Dermis lymphatic vessel endothelial cell (primary cell): ENCODE measurements at places on chromosomes 2 and 18. TPM values are rescaled to one million over a fixed set of nuclear protein-coding genes. Genes with fewer than 3 reads are reported as not detected.

CREG2 gene
- total RNA-seq: under 0.01 TPM in 1 of 2 replicates, not detected in the other

ITGA4 gene
- total RNA-seq: 0.52 and 3.7 TPM in 2 replicates

KCTD1 gene
- 5.4 and 6.9 TPM in 2 replicates for total RNA-seq

NT5DC4 gene
- total RNA-seq: not detected in 2 replicates

GPBAR1 gene
- 0.09 TPM in 1 of 2 replicates, not detected in the other for total RNA-seq

ZC3H6 gene
- 2.5 and 3.0 TPM in 2 replicates for total RNA-seq

DNER gene
- under 0.01 TPM in 1 of 2 replicates, not detected in the other for total RNA-seq

DLX1 gene
- total RNA-seq: 0.09 TPM in 1 of 2 replicates, not detected in the other

COL5A2 gene
- 18.8 and 24.2 TPM in 2 replicates for total RNA-seq

ARMC9 gene
- total RNA-seq: 4.8 and 7.4 TPM in 2 replicates

GALM gene
- total RNA-seq: 4.8 and 6.7 TPM in 2 replicates

SMIM21 gene
- not detected in 2 replicates for total RNA-seq

ZSCAN30 gene
- total RNA-seq: 8.6 and 9.0 TPM in 2 replicates

C2orf80 gene
- not detected in 2 replicates for total RNA-seq

SLC5A7 gene
- not detected in 2 replicates for total RNA-seq

MYO5B gene
- 0.17 TPM in 1 of 2 replicates, not detected in the other for total RNA-seq

SLC9A4 gene
- not detected in 2 replicates for total RNA-seq

RASGRP3 gene
- total RNA-seq: 234 and 289 TPM in 2 replicates

OSGEPL1 gene
- 4.0 and 5.3 TPM in 2 replicates for total RNA-seq

ITGB6 gene
- total RNA-seq: not detected in 2 replicates

PRSS56 gene
- total RNA-seq: not detected in 2 replicates

TLX2 gene
- not detected in 2 replicates for total RNA-seq

DHRS9 gene
- not detected in 2 replicates for total RNA-seq

TFPI gene
- total RNA-seq: 1,499 and 2,580 TPM in 2 replicates

GAREM1 gene
- under 0.01 and 0.17 TPM in 2 replicates for total RNA-seq

IRS1 gene
- total RNA-seq: 0.09 and 0.11 TPM in 2 replicates

BBS5 gene
- total RNA-seq: 1.5 and 2.6 TPM in 2 replicates

LOXHD1 gene
- 0.11 and 0.26 TPM in 2 replicates for total RNA-seq

CAPN10 gene
- total RNA-seq: 23.2 and 26.7 TPM in 2 replicates

CNGA3 gene
- total RNA-seq: not detected in 2 replicates

RIT2 gene
- not detected in 2 replicates for total RNA-seq

HOXD4 gene
- total RNA-seq: 3.5 and 6.3 TPM in 2 replicates

MOCOS gene
- 0.17 and 0.54 TPM in 2 replicates for total RNA-seq

SCN7A gene
- total RNA-seq: not detected in 2 replicates

SPR gene
- total RNA-seq: 35.9 and 46.7 TPM in 2 replicates

C1QL2 gene
- total RNA-seq: not detected in 2 replicates

OR6B2 gene
- not detected in 2 replicates for total RNA-seq

MALL gene
- 11.7 and 37.3 TPM in 2 replicates for total RNA-seq

PMS1 gene
- 21.9 and 30.5 TPM in 2 replicates for total RNA-seq
